ENCODE measurements at places on chromosomes 2 and 18.
A peak's percentile ranks its signal among the peaks of the same experiment; 100 is the strongest.

DNA sequence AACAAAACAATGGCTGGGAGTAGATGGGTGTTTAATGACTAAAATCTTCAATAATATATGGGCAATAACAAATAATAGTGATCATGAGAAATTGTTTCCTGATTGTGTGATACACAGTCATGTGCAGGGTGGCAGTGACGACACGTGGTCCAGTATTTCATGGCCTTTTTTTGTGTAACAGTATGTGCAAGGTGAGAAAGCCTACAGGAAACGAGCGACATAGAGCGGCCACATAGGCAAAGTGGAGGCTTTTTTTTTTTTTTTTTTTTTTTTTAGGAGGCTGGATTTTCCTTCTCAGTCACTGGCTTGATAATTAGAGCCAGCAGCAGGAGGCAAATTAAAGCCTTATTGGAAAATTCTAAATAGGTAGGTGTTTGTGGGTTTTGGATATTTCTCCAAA, 123.7 kb downstream of the MYO3B start:
- no peak for DNase-seq

DNA sequence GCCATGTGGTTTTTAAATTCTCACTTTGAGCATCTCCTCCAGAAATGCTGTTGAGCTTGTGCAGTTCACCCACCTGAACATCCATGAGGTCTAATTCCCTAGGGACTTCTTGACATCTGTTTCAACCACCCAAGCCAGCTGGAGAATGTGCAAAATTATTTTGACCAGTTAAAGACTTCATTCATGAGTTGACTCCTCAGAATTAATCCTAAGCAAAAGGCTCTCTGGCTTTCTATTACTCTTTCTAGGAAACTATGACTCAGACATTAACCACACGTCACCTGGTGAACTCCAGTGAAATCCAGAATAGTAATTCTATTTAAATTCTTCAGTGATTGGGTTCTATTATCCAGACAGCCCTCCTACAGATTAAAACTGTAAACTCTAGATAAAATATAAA, 247.5 kb downstream of the NBAS start:
- DNase-seq: no peak

GRCh38 chr18:69945220-69946114, 2.2 kb downstream of the CD226 start:
- peak; percentile 29 for DNase-seq

DNA sequence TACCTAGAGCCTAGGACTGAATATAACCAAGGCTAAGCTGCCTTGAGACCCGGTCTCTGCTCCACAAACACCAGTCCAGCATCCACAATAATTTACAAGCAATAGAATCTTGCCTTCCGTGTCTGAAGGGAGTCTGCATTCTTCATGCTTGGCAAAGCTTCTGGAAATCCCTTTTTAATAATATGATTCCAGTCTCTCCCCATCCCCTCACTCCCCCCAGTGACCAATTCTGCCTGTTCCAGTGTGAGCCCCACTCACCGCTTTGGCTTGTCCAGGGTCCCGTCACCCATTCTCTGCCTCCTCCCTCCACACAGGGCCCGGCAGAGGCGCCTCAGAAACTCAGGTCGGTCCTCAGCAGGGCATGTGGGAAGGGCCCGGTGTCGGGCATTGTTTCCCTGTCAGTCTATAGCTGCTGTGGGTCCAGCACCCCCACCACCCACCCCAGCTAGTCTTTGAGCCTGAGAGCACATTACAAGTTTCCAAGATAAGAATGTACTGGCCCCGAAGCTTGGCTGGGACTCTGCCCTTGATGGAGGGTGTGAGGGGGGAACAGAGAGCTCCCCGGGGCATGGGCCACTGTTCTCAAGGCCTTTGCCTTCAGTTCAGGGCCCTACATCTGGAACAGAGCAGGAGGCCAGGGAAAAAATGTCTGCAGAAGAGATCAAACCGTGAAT, 129.7 kb upstream of the MYCN start:
- DNase-seq: no peak

- no peak for DNase-seq
Measured at GRCh38 chr2:62660087-62660486, 45.4 kb upstream of the EHBP1 start.

DNA sequence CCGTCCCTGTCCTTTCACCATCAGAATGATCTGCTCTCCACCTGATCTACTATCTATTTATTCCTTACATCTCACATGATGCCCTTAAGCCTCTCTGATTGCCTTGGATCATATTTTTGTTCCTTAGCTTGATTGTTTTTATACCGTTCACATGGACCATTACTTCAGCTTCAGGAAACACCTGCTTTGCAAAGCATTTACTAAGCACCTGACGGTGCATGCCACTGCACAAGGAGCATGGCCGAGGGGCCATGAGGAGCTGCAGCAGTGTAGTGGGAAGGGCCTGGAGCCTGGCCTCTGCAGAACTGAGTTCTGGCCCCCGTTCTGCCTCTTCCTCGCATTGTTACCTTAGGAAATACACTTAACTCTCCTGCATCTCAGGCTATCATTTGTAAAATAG, 124.1 kb upstream of the NDUFV2 start:
- no peak for DNase-seq

DNA sequence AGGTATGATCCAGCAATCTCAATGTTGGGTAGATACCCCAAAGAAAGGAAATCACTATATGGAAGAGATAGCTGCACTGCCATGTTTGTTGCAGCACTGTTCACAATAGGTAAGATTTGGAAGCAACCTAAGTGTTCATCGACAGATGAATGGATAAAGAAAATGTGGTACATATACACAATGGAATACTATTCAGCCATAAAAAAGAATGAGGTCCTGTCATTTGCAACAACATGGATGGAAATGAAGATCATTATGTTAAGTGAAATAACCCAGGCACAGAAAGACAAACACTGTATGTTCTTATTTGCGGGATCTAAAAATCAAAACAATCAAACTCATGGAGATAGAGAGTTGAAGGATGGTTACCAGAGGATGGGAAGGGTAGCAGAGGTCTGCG, 372.4 kb upstream of the SPRED2 start:
- no peak for DNase-seq

DNA sequence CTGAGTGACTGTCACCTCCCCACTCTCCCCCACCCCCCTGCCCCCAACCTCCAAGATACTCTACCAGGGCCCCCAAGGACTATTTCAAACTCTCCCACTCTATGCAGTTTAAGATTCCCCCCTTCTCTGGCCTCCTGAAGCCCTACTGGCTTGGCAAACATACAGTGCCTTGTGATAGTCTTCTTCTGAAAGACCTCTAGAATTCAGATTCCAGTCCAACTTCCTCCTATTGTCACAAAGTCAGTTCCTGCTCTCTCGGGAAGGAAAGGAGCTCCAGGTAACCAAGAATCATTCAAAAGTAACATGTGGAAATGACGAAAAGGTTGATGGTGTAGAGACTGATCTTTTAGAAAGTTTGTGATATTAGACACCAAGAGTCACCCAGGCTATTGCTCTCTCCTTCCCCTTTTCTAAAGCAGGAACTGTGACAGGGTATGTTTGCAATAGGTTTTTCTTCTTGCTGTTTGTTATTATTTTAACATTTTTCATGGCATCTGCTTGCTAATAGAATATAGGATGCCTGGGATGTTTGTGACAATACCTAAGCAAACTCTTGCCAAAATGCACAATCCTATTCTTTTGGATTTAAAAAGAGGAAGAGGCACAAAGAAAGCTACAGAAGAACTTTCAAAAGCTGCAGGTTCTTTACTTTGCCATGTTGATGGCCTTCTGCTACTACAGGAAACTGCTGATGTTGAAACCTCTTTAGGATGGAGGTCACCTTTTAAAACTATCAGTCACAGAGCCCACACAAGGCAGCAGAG, 93.5 kb upstream of the MGAT4A start:
- DNase-seq: no peak

GRCh38 chr2:9178110-9178903, 28.3 kb upstream of the ASAP2 start:
- DNase-seq: no peak

- no peak for DNase-seq
Measured at GRCh38 chr2:166343467-166343866, 32.3 kb downstream of the SCN9A start.

DNA sequence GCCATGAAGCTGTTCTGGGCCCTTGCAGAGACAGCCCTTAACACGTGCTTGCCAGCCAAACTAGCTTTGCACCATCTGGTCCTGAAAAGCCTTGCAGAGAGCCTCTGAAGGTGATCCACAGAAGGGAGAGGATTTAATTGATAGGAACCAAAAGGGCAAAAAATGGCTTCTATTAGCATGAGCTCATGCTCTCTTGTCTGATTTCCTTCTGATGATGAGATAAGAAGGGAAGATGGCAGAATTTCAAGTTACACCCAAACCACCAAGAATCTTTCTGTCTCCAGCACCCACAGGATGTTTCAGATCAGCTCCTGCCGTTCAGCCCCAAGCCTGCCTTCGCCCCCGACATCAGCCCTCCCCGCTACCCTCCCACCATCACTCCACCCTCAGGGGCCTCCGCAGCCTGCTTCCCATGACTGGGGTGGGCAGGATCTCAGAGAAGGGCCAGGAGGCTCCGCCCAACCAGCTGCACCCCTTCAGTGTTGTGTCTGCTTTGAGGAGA, 23.4 kb upstream of the GLI2 start:
- DNase-seq: no peak

DNA sequence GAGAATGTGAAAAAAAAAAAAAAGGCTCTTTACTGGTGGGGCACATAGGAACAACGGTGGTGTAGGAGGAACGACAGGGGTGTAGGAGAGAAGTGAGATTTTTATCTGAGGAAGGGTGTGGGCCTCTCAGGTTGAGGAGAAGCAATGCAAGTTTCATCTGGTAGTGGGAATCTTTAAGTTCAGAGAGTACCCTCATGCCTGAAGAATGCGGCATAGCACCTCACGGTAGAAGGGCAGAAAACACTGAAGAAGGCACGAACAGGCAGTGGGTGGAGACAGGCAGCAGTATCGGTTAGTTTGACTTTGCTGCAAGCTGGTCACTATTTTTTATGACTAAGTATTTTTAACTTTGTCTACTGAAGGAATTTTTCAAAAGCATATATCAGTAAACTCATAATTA, 52.2 kb upstream of the TSPYL6 start:
- DNase-seq: no peak

- DNase-seq: no peak
Measured at GRCh38 chr2:222298311-222299150, at the start of gene PAX3. PAX3 (minus strand) TSS chr2:222298998; CDS start chr2:222298615, 383 bp downstream.

DNA sequence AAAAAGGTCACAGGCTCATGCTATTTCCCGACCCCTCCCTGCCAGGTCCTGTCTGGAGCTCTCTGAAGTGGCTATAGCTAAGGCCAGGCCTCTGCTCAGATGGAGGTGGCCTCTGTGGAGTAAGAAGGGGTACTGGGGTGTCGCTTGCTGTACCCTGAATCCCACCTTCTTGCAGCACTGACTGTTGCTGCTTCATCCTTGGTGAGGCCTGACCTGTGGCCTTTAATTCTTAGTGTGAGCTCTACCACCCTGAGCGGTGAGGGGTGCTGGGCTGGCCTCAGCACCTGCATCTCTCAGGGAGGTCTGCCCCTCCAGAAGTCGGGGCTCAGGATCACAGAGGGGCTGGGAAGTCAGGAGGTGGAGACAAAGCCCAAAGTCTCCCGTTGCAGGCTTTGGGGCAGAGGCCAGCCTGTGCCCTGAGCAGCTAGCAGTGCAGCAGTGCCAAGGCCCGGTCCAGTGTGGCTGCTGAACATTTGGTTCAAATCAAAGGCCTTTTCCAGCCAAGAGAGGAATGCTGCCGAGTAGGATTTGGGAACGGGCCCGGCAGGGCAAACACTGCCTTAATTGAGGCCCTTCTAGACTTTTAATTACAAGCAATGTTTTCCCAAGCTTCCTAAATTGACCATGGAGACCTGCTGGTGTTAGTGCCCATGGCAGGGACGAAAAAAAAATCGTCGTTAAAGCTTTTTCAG, 133.5 kb upstream of the HAAO start:
- DNase-seq: no peak

DNA sequence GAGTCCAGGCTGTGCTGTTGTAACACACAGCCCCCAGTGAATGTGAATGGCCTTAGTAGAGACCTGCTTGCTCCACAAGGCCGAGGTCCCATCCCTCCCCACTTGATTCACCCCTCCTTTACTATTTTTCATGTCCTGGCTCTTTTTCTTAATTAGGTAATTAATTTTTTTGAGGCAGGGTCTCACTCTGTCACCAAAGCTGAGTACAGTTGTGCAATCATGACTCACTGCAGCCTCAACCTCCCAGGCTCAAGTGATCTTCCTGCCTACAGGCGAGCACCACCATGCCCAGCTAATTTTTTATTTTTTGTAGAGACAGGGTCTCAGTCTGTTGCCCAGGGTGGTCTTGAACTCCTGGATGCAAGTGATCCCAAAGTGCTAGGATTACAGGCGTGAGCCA, 19.3 kb downstream of the FBLN7 start:
- peak; percentile 26 for DNase-seq

DNA sequence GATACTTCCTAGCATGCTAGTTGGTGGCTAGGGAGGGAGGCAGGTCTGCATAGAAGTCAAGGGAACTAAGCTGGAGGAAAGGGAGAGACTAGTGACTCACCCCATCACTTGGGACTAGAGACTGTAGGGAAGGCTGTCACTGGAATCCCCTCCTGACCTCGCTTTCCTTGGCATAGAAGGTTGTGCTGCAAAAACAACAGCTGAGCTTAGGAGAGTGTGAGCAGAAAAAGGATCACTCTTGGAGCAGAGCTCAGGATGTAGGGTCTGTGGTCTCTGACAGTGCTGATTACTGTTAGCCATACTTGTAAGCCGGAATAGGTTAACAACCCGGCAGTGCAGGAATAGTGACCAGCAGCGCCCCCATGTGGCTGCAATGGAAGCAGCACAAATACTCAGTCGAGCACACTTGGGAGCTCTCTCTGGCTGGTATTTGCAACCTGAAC, 66.9 kb upstream of the SMAD2 start:
- DNase-seq: peak; percentile 71

DNA sequence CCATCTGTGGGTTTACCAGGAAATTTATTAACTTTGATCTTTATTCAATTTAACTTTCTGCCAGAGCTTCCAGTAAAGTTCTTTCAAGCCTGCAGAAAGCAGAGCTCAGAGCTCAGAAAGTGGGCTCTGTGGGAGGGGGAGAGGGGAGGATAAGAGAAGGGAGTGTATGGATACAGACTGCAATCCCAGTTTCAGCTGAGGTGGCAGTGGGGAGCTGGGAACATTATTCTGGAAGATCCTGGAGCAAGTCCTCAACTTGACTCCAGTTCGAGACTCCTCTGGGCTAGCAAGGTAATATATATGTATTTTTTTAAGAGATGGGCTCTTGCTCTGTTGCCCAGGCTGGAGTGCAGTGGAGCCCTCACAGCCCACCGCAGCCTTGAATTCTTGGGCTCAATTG, 108.9 kb upstream of the NABP1 start:
- DNase-seq: no peak

- DNase-seq: no peak
Measured at GRCh38 chr18:7855671-7856070, 288.6 kb downstream of the PTPRM start.

- DNase-seq: no peak
Measured at GRCh38 chr2:170339750-170340692, 162.1 kb downstream of the MYO3B start.

- no peak for DNase-seq
Measured at GRCh38 chr2:98240786-98241398, 105.4 kb upstream of the CNGA3 start.

DNA sequence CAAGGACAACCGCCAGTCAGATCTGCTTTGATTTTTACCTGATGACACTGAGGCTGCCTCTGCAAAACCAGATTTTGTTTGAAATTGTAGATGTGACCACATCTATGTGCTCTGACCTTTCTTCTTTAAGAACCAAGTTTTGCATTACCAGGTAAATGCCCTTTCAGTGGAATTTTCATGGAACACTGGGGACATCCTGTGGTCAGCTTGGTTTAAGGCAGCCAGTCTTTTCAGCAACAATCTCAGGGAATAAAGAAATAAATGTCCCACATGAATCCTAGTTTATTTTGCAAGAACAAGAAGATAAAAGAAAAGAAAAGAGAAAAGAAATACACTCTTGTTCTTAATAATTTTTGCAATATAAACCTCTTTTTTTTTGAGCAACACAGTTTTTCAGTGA, 90.6 kb downstream of the POU3F3 start:
- no peak for DNase-seq
